Uterine smooth muscle cell (primary cell): ENCODE measurements at places on chromosomes 4 and X. TPM values are rescaled to one million over a fixed set of nuclear protein-coding genes. Genes with fewer than 3 reads are reported as not detected.

Gene RASL11B
- 0.33 TPM in 1 of 2 replicates, not detected in the other for total RNA-seq

Gene TEX11
- 0.12 TPM in 1 of 2 replicates, not detected in the other for total RNA-seq

Gene KLHL13
- total RNA-seq, result 6.0 and 8.5 TPM in 2 replicates

Gene CENPVL1
- not detected in 2 replicates for total RNA-seq

Gene MAGEB10
- total RNA-seq, result not detected in 2 replicates

Gene TLR7
- total RNA-seq, result under 0.01 TPM in 1 of 2 replicates, not detected in the other

Gene LUZP4
- not detected in 2 replicates for total RNA-seq

Gene HGFAC
- 0.11 TPM in 1 of 2 replicates, not detected in the other for total RNA-seq
